ENCODE measurements at places on chromosomes 7 and 10. TPM values are rescaled to one million over a fixed set of nuclear protein-coding genes. Genes with fewer than 3 reads are reported as not detected.

Gene PARP12
- 25.1 TPM for total RNA-seq

DNA sequence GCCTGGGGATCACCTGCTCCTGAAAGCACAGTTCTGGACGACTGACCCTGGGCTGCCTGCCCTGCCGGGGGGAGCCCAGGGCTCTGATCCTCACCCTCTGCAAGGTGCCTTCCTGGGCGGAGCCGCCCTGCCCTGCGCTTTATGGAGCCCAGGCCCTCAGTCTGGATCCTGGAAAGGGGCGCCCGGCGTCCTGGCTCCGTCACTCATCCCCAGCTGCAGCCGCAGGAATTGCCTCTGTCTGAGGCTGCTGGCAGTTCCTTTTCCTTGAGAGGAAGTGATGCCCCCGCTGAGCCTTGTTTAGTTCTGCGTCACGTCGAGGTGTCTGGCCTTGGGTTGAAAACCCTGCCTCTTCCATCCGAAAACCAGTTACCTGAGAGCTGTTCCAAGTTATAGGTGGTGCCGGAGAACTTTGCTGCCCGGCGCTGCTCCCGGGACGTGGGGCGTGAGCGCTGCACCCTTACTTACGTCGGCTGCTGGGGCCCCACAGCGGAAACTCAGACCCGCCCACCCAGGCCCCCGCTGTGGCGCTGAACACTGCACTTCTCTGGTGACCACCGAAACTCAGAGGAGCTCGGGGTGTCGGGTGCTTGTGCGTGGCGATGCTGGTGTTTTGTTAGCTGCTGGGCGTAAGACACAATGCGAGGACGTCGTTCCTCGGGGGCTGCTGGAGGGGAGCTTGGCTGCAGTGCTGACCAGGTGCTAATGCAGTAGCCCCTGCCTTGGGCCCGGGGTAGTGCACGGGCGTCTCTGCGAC lies 5.4 kb downstream of the MAFK start:
- H3K4me1 ChIP-seq: peaks cover 26% of the 10 kb centered on the region
- peak overlapping the region; percentile 93 for H3K27ac ChIP-seq
- H3K27me3 ChIP-seq: no peaks in the 10 kb centered on the region
- peak; percentile 47 for DNase-seq

Gene RAB19
- total RNA-seq: 1.0 TPM

Gene AKR1C3
- 338 TPM for total RNA-seq

Gene SNX10
- total RNA-seq: 10.1 TPM

Gene SPDYE6
- not detected for total RNA-seq

Gene NPTX2
- total RNA-seq: 0.40 TPM

GRCh38 chr10:107103174-107104025 lies 61.1 kb downstream of the SORCS1 start:
- H3K27me3 ChIP-seq: no peaks in the 10 kb centered on the region
- no peak overlapping the region for H3K4me3 ChIP-seq
- no peak overlapping the region for H3K27ac ChIP-seq
- no peaks in the 10 kb centered on the region for H3K36me3 ChIP-seq
- no peak for DNase-seq

Gene TYSND1
- 8.6 TPM for total RNA-seq

- H3K27me3 ChIP-seq: no peaks in the 10 kb centered on the region
- H3K4me3 ChIP-seq: no peak overlapping the region
Measured at GRCh38 chr7:76142861-76143260, 58.8 kb upstream of the SRRM3 start.

- DNase-seq: no peak
- no peaks in the 10 kb centered on the region for H3K4me1 ChIP-seq
- H3K4me3 ChIP-seq: no peak overlapping the region
Measured at GRCh38 chr7:94350734-94351133, 44.0 kb upstream of the COL1A2 start.

DNA sequence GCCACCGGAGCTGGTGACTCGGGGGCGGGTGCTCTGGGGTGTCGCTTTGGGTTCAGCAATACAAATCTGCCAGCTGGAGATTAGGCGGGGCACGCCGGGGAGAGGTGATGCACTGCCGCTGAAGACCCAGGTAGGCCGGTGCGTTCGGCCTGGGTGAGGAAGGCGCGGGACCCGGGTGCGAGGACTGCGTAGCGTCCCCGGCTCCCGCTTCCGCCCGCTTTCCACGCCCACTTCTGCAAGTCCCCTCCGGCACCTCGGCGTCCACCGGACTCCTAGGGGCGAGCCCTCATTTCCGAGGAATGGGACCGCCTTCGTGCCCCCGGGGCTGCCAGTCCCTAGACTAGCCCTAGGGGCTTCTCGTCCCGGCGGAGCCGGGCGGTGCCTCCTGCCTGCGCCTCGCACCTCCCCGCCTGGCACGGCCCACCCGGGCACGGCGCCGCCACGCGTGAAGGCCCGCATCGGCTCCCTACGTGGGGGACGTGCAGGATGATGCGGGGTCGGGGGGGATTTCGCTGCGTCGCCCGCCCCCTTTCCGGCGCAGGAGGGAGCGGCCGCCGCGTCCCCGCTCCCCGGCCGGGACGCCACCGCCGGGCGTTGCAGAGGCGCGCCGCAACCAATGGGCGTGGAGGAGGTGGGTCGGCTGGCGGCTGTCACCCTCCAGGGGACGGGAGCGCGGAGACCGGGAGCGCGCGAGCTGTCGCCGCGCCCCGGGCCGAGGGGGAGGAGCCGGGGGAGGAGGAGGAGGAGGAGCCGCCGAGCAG lies 40.0 kb downstream of the HK1 start:
- peak overlapping the region; percentile 89 for H3K27ac ChIP-seq
- peaks cover 7% of the 10 kb centered on the region for H3K4me1 ChIP-seq
- DNase-seq: peak; percentile 91
- no peaks in the 10 kb centered on the region for H3K27me3 ChIP-seq
- H3K36me3 ChIP-seq: no peaks in the 10 kb centered on the region
- H3K4me3 ChIP-seq: peak overlapping the region; percentile 67

Measured in right lobe of liver (tissue), 6 donors.